ENCODE measurements at places on chromosomes 11 and 22.
A peak's percentile ranks its signal among the peaks of the same experiment; 100 is the strongest.

DNA sequence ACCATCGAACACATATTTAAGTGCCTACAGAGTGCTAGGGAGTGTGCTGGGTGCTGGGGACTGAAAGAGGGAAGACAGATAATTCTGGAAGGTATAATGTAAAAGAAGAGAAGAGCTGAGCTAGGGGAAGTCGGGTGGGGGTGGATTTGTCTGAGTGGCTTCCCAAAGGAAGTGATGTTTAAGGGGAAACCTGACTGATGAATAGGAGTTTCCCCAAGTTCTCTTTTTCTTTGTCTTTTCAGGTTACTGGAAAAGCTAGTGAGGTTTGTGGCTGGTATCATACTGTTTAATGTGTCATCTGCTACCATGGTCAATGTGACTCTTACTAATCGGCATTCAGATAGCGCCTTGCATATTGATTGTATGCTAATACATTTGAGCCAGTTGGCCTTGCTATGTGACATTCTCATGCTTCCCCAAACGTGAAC, 151.6 kb upstream of the MTMR2 start:
- no peak overlapping the region for H3K27ac ChIP-seq
- H3K4me3 ChIP-seq, result no peak overlapping the region
- no peak for DNase-seq
- H3K36me3 ChIP-seq, result no peaks in the 10 kb centered on the region

DNA sequence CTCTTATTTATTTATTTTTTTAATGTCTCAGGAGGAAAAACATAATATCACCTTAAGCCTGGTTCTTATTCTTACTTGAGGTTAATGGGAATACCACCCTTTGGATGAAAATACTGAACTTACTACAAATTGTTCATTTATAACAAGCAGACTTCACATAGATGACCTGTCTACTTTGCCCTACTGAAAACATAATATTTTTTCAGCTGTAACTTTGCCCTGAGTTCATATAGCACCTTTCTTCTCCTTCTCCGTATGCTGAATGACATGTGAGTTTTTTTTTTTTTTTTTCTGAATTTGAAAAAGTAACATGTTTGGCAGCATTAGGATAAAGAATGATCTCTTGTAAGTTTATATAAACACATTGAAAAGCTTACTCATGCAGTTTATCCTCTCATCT, 186.8 kb downstream of the TMEM135 start:
- H3K36me3 ChIP-seq, result no peaks in the 10 kb centered on the region
- H3K4me1 ChIP-seq, result peaks cover 2% of the 10 kb centered on the region
- no peak overlapping the region for H3K4me3 ChIP-seq
- no peaks in the 10 kb centered on the region for H3K27me3 ChIP-seq

GRCh38 chr11:68460741-68461574, at the start of gene PPP6R3:
TSS of gene PPP6R3 (plus strand) at chr11:68460752. CDS start at chr11:68537665, 76,913 bp downstream.
- H3K27ac ChIP-seq, result peak within 1 kb of the TSS; percentile 96
- DNase-seq, result peak; percentile 49
- H3K4me1 ChIP-seq, result peaks cover 20% of the 10 kb centered on the region
- no peaks in the 10 kb centered on the region for H3K27me3 ChIP-seq
- peak within 1 kb of the TSS; percentile 84 for H3K4me3 ChIP-seq

DNA sequence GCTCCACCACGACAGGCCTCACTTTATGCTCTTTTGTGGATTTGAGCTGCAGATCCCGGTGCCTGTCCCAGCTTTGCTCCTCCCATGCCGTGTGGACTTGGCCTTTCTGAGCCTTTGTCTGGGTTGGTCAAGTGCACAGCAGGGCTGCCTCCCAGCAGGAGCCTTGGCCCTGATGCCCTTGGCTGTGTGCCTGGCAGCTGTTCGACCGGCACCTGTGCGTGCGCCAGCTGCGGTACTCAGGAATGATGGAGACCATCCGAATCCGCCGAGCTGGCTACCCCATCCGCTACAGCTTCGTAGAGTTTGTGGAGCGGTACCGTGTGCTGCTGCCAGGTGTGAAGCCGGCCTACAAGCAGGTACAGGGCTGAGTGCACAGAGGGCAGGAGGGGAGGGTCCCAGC, 46.5 kb downstream of the MYO7A start:
- no peaks in the 10 kb centered on the region for H3K27me3 ChIP-seq
- no peak overlapping the region for H3K4me3 ChIP-seq
- H3K36me3 ChIP-seq, result no peaks in the 10 kb centered on the region
- peaks cover 9% of the 10 kb centered on the region for H3K4me1 ChIP-seq
- no peak for DNase-seq

DNA sequence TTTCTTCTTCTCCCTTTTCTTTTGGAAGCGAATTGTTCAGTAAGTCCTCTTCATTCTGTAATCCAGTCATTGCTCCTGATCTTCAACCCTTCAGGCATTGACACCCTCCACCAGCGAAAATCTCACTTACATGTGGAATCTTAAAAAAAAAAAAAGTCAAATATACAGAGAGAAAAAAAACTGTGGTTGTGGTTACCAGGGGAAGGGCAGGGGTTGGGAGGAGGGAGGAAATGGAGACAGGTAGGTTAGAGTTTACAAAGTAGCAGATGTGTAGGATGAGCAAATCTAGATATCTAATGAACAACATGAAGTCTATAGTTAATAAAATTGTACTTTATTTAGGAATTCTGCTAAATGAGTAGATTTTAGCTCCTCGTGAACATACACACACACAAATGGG, 17.7 kb upstream of the TMEM123 start:
- no peak overlapping the region for H3K4me3 ChIP-seq
- no peak for DNase-seq
- no peak overlapping the region for H3K27ac ChIP-seq
- no peaks in the 10 kb centered on the region for H3K27me3 ChIP-seq
- no peaks in the 10 kb centered on the region for H3K36me3 ChIP-seq

DNA sequence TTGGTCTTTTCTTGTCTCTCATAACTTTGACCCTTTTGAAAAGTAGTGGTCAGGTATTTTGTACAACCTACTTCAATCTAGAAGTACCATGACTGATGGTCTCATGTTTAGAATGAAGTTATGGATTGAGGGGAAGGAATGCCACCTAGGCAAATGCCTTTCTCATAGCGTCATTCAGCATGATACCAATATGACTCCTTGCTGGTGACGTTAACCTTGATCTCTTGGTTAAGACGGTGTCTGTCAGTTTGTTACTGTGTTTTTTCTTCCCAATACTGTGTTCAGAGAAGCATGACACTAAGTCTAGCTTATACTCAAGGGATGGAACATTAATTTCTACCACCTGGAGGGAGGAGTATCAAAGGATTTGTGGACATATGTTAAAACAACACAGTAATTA, 130.9 kb downstream of the KIF18A start:
- no peak overlapping the region for H3K4me3 ChIP-seq
- H3K4me1 ChIP-seq, result no peaks in the 10 kb centered on the region
- no peaks in the 10 kb centered on the region for H3K27me3 ChIP-seq
- DNase-seq, result no peak
- H3K36me3 ChIP-seq, result no peaks in the 10 kb centered on the region

GRCh38 chr11:18706330-18707243, 8.0 kb downstream of the TMEM86A start:
- peak; percentile 32 for DNase-seq
- peak overlapping the region; percentile 55 for H3K4me3 ChIP-seq
- H3K27me3 ChIP-seq, result peaks cover 16% of the 10 kb centered on the region
- no peaks in the 10 kb centered on the region for H3K36me3 ChIP-seq
- H3K27ac ChIP-seq, result no peak overlapping the region

DNA sequence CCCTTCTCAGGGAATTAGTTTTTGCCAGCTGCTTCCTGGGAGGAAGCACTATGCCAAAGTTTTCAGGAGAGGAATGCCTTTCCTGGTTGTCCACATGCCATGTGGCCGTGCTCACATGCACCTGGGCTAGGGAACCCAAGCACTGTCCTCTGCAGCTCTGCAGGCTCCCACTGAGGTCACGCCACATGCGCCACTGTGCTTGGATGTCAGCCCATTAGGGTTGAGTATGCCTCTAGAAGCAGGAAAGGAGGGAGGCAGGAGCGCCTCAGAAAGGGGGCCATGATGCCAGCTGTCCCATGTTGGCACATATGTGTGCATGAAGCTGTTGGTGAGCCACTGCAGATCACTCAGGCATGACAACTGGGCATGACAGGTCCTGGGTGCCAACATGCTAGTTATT, 81.6 kb upstream of the SUSD2 start:
- no peak overlapping the region for H3K4me3 ChIP-seq
- H3K36me3 ChIP-seq, result peaks cover 32% of the 10 kb centered on the region
- H3K27me3 ChIP-seq, result no peaks in the 10 kb centered on the region
- H3K27ac ChIP-seq, result no peak overlapping the region
- peak; percentile 32 for DNase-seq
- H3K4me1 ChIP-seq, result no peaks in the 10 kb centered on the region

- H3K36me3 ChIP-seq, result peaks cover 16% of the 10 kb centered on the region
- peak; percentile 78 for DNase-seq
- H3K27ac ChIP-seq, result peak overlapping the region; percentile 76
- no peaks in the 10 kb centered on the region for H3K27me3 ChIP-seq
- H3K4me3 ChIP-seq, result no peak overlapping the region
These were observed 29.8 kb downstream of the TBC1D22A start for GRCh38 chr22:46792061-46792796.

DNA sequence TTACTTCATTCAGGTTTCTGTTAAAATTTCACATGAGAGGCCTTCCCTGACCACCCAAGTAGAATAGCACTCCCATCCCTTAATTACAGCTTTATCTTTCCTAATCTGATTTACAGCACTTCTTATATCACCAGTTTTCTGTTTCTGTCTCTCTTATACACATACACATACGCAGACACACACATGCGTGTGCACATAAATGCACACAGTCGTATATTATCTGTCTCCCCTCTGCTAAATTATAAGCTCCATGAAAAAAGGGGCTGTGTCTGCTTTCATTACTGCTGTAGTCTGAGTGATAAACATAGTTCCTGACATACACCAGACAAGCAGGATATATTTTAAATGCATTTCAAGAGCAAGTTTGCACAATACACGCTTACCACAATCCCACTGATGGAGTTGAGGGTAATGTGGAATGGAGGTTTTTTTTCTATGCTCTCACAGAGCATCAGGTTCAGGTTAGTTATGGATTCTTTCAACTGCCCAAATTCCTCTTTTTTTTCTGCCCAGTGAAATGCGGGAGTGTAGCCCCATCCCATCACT, 13.7 kb upstream of the TOP3B start:
- DNase-seq, result no peak
- H3K36me3 ChIP-seq, result no peaks in the 10 kb centered on the region
- no peak overlapping the region for H3K4me3 ChIP-seq

DNA sequence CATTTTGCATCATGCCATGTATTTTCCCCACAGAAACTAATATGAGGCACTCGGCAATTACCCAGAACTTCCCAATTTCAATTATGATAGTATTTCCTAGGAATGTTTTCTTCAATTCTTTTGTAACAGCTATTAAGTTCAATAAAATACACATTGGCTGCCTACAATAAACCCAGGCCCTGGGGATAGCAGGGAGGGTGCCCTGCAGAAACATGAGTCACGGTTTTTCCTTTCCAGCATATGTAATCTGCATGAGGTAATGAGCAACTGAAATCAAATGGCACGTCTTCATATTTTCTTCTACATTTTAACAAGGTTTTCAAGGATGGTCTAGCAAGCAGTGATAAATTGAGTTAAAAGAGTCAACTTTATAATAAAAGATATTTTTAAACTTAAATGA, 32.0 kb downstream of the GUCY1A2 start:
- H3K4me3 ChIP-seq, result no peak overlapping the region
- no peak for DNase-seq
- H3K4me1 ChIP-seq, result no peaks in the 10 kb centered on the region
- no peaks in the 10 kb centered on the region for H3K36me3 ChIP-seq
- no peaks in the 10 kb centered on the region for H3K27me3 ChIP-seq

DNA sequence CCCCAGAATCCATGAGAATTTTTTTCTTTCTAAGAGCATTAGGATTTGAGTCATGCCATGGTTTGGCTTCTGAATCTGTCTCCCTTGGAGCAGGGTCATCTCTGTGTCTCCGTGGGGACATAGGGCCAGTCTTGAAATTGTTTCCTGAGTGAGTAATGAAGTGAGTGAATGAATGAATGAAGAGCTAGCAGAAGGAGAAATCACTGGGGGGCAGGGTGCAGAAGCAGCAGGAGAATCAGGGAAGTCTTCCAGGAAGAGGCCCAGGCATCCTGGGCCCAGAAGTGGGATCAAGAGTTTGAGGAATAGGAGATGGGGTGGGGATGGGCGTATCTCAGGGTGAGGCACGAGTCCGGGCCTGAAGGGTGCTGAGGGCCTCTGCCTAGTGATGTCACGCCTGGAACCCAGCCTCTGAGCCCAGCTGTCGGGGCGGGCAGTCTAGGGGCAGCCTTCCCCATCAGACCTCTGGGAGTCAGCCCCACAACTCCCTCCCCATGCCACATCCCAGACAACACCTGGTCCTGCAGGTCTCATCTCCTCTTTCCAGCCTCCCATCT, 12.5 kb upstream of the MGAT3 start:
- no peaks in the 10 kb centered on the region for H3K27me3 ChIP-seq
- DNase-seq, result no peak

DNA sequence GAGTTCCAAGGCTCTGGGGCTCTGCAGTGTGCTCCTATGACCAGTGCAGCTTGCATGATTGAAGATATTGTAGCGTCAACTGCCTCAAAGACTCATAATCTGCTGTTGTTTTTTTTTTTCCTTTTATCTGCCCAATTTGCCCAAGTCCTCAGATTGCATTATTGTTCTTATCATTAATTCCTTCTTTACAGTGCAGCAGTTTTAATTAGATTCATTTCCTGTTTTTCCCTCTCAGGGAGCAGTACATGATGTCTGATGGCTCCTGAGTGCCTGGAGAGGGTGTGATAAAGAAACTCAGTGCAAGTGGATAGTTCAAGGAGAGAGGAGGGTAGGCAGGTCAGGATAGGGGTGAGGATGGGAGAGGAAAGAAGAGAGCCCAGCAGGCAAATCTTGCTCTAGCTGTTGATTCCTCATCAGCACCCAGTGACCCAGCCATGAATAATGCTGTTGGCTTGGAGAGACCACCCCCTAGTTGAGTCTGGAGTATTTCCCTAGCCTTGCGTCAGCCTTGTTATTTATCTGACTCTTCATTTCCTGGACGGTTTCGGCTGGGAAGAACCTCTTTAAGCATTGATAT, 219.6 kb upstream of the SESN3 start:
- no peaks in the 10 kb centered on the region for H3K36me3 ChIP-seq
- no peaks in the 10 kb centered on the region for H3K27me3 ChIP-seq
- H3K4me1 ChIP-seq, result peaks cover 13% of the 10 kb centered on the region
- H3K4me3 ChIP-seq, result no peak overlapping the region
- peak overlapping the region; percentile 25 for H3K27ac ChIP-seq
- peak; percentile 37 for DNase-seq

GRCh38 chr11:64233913-64234586, at the start of gene VEGFB:
TSS of gene VEGFB (plus strand) at chr11:64234584. CDS start at chr11:64234834, 250 bp downstream.
- H3K4me1 ChIP-seq, result peaks cover 10% of the 10 kb centered on the region
- peak; percentile 48 for DNase-seq
- H3K27me3 ChIP-seq, result no peaks in the 10 kb centered on the region
- H3K27ac ChIP-seq, result no peak within 1 kb of the TSS
